ENCODE measurements at places on chromosomes 7 and 10.
A peak's percentile ranks its signal among the peaks of the same experiment; 100 is the strongest.

DNA sequence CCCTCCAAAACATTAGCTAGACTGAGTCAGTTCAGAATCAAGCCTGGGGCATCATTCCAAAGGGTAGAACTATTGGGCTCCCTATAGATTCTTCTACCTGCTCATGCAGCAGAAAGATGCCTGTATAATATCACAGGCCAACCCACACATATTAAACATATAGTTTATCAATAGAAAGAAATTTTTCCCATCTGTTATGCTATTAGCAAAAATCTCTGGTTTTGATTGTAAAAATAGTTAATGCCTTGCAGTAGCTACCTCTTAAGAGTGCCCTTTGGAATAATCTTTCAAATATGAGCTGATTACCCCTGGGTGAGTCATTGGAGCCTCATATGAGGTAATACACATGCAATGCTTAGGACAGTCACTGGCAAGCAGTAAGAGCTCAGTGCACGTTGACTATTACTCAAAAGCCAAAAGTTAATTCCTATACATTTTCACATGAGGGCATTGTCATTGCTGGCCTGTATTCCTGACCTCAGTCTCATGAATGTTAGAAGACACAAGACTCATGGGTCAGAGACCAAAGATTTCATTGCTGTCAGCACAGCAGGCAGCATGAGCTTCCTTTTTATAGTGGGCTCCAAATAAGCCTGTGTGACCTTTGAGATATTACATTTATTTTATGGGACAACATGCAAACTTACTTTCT, 180.0 kb downstream of the FGFR2 start:
- no peak for DNase-seq

- DNase-seq, result no peak
Observed at GRCh38 chr10:117950408-117950807, 96.3 kb downstream of the RAB11FIP2 start.

- no peak for DNase-seq
Observed at GRCh38 chr10:109899356-109900331, 23.7 kb downstream of the XPNPEP1 start.

GRCh38 chr7:15011289-15011688, 108.7 kb upstream of the DGKB start:
- DNase-seq, result no peak

DNA sequence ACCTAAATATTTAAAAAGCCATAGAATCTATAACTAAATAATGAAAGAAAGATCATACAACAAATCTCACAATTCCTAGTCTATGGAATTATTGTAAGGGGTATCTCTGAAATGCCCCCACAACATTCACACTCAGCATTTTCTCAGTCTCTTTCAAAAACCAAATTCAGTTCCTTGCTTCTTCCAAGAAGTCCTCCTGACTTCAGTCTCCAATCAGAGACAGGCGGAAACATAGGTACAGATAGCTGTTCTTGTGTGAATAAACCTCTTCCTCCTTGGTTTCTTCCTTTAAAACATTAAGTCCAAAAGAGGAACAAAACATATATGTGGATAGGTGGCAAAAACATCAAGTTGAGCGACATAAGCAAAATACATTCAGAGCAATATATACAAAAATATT, 13.9 kb upstream of the FBXW4 start:
- no peak for DNase-seq

GRCh38 chr10:969473-970150, 18.6 kb upstream of the GTPBP4 start:
- no peak for DNase-seq

GRCh38 chr10:122464250-122464510, 2.8 kb downstream of the HTRA1 start:
- DNase-seq, result no peak

DNA sequence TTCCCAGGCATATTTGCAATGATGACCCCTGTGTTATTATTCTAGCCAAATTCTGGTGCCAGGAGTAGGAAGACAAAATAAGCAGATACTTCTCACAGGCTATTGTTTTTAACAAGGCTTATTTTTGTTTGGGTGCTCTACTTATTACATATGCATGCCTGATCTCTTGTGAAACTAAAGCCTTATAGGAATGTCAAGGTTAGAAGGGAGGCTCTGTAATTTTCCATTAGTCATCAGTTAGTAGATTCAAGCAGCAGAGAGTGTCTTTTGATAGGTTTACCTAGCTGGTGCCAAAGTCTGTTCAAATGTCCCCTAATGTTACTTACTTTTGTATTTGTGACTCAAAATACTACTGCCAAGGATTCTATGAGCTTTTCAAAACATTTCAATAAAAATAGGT, 11.7 kb upstream of the TMEM106B start:
- DNase-seq, result no peak

DNA sequence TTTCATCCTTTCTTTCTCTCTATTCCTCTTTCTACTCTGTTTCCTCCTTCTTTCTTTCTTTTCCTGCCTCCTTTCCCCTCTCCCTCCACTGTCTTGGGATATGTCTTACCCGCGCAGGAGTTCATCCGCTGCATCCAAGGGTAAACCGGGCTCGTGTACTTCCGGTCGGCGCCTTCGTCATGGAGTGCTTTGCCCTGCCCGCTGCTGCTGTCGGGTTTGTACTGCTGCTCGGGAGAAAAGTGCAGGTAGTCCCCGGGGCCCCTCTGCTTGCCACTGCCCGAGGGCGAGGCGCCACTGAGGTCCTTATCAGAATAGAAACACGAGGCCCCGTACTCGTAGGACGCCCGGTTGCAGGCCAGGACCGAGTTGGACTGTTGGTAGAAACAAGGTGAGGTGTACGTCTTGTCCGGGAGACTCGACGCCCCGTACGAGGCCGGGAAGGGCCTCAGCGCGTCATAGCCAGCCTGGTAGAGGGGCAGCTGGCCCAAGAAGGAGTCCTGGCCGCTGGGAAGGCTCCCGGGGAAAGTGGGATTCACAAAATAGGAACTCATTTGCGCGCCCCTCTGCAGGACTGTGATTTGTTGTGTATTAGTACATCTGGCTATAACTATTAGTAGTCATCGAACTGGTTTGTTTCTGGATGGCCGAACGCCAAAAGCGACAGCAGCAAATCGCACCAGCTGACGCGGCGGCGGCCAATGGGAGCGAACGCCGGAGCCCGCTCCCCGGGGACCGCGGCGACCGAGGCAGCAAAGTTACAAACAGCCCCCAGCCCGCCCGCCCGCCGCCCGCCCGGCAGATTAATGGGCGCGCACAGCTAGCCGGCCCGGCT, at the start of gene HOXA6:
Gene HOXA6 (minus strand): TSS at position 576 of the 832 bp plus-strand sequence. CDS start 25 bp downstream, at position 551.
- DNase-seq, result peak; percentile 80

DNA sequence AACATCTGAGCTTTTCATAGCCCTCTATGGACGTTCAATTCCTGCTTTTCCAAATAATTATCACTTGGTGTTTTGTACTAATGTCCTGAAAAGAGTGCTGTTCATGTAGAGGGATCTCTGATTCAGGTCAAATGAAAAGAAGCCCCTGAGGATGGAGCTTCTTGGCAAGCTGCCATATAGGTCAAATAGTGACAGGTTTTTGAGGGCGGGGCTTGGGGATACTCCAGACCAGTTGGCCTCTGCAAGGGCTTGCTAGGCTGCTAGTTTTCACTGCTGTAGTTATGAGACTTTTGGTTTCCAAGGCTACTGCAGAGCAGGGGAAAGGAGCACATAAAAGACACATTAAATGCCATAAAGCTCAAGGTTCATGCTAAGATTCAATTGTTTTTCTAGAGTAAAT, 257.2 kb upstream of the CACNA2D1 start:
- no peak for DNase-seq

- DNase-seq, result no peak
Observed at GRCh38 chr7:50914460-50914859, 131.8 kb upstream of the GRB10 start.

DNA sequence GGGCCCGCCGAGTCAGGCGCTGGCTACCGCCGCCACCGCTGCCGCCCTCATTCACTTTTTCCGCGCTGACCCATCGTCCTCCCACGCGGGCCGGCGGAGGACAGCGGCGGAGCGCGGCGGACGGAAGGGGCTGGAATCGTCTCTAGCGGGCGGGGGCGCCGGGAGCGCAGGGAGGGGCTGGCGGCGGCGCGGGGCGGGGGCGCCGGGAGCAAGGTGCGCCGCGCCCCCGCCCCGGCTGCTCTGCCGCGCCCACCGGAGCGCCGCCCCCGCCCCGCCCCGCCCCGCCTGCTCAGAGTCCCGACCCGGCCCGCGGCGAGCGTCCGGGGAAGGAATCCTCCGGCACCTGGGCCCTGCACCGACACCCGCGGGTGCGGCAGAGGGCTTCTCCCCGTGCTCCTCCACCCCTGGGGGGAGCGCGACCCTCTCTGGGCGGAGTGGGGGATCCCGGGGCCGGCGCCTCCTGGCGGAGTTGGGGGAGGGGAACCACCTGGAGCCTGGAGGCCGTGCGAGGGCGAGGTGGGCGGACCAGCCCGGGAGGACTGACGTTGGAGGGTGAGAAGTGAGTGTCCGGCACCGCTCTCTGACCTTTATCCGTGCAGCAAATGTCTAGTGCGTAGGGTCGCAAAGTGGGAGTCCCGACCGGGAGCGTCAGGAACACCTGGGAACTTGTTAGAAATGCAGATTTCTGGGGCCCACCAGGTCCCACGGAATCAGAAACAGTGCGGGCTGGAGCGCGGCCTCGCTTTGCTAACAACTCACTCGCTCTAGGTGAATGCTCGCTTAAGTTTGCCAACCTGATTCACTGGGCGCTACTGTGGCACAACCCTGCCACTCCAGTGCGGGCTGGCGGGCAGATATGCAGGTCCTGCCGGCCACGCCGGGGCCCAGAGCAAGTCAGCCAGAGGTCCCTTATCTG, at the start of gene COBL:
Gene COBL (minus strand): TSS at position 144 of the 916 bp plus-strand sequence. CDS start 176 bp downstream, outside the sequence.
- DNase-seq, result no peak

DNA sequence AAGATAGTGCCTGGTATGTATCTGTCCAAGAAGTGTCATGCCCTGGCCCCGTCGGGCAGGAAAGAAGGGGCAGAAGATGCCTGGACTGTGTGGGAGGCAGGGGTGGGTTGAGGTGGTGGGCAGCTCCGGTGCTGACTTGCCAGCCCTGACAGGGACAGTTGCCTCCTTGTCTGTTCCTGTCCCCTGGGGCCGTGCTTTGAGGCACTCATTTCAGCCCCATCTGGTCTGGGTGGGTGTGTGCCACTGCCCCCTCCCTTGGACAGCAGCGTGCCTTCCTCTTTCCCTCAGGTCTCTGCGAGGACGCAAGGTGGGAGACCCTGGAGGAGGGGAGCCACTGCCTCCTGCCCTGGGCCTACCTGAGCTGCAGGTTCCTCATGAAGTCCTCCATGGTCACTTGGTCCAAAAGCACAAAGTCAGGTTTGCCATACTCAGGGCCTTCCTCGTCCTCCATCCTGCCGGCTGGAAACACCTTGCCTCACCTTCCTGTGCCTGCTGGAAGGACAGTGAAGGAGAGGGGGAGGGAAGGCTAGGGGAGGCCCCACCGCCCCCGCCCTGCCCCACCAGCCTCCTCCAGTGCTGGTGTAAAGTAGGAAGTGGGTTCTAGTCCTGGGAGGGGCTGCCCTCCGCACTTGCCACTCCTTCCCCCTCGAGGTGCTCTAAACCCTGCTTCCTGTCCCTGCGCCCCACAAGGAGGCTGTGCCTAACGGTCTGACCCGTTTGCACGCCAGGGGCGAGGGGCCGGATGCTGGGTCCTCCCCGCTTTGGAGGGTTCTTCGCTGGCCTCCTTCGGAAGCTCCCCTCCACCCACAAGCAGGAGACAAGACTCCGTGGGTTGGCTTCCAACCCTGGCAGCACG, at the start of gene MYO1G:
Gene MYO1G (minus strand): TSS at position 505 of the 856 bp plus-strand sequence. CDS start 54 bp downstream, at position 451.
- peak; percentile 97 for DNase-seq

GRCh38 chr7:149621776-149622175, 124.2 kb upstream of the ZNF746 start:
- DNase-seq, result peak; percentile 29

GRCh38 chr10:78963074-78964034, 105.4 kb upstream of the ZMIZ1 start:
- peak; percentile 89 for DNase-seq

DNA sequence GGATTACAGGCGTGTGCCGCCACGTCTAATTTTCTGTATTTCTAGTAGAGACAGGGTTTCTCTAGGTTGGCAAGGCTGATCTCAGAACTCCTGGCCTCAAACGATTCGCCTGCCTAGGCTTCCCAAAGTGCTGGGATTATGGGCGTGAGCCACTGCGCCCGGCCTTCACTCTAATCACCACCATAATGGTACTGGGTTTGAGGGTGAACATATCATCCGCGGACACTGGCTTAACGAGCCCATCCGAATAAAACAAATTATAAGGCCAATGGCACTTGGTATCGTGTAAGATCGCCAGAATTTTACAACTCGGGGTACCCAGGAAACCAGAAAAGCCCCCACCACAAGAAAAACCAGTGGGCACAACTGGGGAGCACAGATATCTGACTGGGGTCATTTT, 580 bp downstream of the FAM200A start:
- DNase-seq, result no peak

GRCh38 chr7:47875998-47876744, 72.1 kb downstream of the PKD1L1 start:
- DNase-seq, result no peak

DNA sequence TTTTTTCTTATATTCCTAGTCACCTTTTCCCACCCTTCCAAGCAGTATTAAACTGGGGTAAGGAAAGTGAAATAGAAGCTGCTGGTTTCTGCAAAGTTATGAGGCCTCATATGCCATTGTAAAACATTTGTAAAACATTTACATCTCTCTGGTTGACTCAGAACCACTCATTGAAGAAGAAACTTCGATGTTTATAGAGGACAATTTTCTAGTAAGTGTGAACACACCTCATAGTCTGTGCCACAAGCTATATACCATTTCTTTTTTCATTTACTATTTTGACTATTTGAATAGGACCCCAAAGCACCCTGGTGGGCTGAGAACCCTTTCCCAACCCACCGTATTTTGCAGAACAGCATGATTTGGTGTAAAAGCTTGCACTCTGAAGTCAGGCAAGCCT, 12.9 kb upstream of the ITGB1 start:
- DNase-seq, result no peak

DNA sequence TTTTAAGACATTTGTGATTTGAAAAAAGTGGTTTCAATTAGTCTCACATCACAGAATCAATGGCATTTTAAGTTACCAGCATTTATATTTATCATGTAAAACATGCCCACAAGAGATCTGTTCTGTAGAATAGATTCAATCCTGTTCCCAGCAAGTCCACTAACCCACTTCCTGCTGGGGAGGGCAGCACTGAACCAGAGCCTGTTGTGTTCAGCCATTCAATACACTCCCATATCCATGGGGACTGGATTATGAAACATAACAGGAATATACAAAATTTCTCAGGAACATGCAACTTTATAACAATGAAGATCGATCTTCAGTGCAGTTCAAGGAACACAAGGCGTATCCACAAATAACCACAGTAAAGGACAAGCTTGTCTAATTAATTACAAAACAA, 24.4 kb upstream of the ANK3 start:
- DNase-seq, result no peak

GRCh38 chr7:90081621-90082020, 72.6 kb upstream of the STEAP1 start:
- no peak for DNase-seq

- DNase-seq, result no peak
Observed at GRCh38 chr7:108395426-108395825, 60.8 kb downstream of the NRCAM start.

DNA sequence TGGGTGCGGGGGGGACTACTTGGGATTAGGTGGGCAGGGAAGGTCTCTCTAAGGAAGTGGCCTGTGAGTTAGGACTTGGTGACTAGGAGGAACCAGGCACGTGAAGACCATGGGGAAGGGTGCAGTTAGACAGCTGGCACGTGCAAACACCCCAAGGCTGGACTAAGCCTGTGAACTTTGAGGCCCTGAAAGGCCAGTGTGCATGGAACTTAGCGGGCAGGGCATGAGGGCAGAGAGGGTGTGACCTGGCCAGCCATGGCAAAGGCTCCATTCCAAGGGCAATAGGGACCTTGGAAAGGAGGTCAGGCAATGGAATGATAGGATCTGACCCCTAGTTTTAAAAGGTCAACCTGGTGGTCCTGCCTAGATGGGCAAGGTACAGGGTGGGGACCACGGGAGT, 158.4 kb upstream of the PCBD1 start:
- DNase-seq, result peak; percentile 34

GRCh38 chr10:103710490-103710889, 144.9 kb downstream of the SH3PXD2A start:
- no peak for DNase-seq

All from spleen (tissue), 13 donors.